ENCODE measurements at places on chromosomes 16 and 17. TPM values are rescaled to one million over a fixed set of nuclear protein-coding genes. Genes with fewer than 3 reads are reported as not detected.

GRCh38 chr17:9443811-9444210, 131.8 kb downstream of the STX8 start:
- no peak overlapping the region for H3K4me3 ChIP-seq
- DNase-seq: no peak
- H3K27me3 ChIP-seq: no peaks in the 10 kb centered on the region
- no peak overlapping the region for H3K27ac ChIP-seq
- no peaks in the 10 kb centered on the region for H3K4me1 ChIP-seq
- H3K36me3 ChIP-seq: peaks cover 5% of the 10 kb centered on the region

DNA sequence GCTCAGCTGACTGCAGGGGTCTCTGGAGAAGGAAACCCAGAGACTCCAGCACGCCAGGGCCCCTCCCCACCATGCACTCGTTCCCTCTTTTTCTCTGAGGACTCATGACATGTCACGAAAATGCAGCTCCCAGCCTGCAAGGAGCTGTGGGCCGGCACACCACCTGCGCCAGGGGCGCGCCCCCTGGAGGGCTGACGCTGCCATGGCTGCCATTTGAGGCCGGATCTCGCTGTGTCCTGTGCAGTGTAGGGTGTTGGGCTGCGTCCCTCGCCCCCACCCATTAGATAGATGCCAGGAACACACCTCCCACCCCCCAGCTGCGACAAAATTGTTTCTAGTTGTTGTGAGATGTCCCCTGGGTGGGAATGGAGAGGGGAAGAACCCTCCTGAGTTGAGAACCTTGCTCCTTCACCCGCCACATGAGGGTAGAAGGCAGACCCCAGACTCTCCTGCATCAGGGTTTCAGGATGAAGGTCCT, 8.2 kb downstream of the SYNGR2 start:
- H3K27ac ChIP-seq: peak overlapping the region; percentile 98
- H3K27me3 ChIP-seq: no peaks in the 10 kb centered on the region
- H3K4me3 ChIP-seq: no peak overlapping the region
- H3K4me1 ChIP-seq: peaks cover 77% of the 10 kb centered on the region
- H3K36me3 ChIP-seq: peaks cover 17% of the 10 kb centered on the region

GRCh38 chr17:21019976-21020586, 22.7 kb downstream of the USP22 start:
- H3K4me1 ChIP-seq: peaks cover 48% of the 10 kb centered on the region
- no peak overlapping the region for H3K4me3 ChIP-seq
- no peak for DNase-seq
- no peaks in the 10 kb centered on the region for H3K27me3 ChIP-seq
- H3K36me3 ChIP-seq: peaks cover 99% of the 10 kb centered on the region

DNA sequence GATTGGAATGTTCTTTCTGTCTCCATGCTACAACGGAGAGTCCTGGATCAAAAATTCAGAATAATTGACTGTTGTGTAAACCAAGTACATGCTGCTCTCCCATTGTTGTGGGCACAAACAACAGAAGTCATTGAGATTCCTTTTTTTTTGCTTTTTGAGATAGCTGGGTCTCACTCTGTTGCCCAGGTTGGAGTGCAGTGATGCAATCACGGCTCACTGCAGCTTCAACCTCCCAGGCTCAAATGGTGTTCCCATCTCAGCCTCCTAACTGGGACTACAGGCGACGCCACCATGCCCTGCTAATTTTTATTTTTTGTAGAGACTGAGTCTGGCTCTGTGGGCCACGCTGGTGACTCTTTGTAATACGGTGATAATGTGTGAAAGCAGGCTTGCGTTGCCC, 24.5 kb downstream of the NDE1 start:
- H3K27me3 ChIP-seq: no peaks in the 10 kb centered on the region
- peak overlapping the region; percentile 93 for H3K27ac ChIP-seq
- H3K4me1 ChIP-seq: peaks cover 19% of the 10 kb centered on the region
- no peak overlapping the region for H3K4me3 ChIP-seq
- no peak for DNase-seq

DNA sequence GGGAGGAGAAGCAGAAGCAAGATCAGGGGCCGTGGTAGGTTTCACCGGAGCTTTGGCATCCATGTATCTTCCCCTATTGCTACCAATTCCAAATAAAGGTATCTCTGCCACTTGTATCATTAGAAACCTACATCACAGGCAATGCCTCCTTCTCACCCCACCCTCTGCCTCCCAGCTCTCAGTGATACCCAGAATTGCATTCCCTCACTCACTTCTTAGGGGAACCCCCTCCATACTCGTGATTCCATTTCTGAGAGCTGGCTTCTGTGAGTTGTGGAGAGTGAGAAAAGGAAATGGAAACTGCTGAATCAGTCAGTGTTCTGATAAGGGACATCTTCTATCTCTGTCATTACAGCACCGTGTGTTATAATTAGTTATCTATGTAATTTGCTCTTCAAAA, 2.3 kb upstream of the CCL3 start:
- H3K4me1 ChIP-seq: no peaks in the 10 kb centered on the region
- H3K27ac ChIP-seq: no peak overlapping the region
- H3K4me3 ChIP-seq: no peak overlapping the region

GRCh38 chr17:57924677-57925076, 30.5 kb downstream of the CUEDC1 start:
- H3K36me3 ChIP-seq: no peaks in the 10 kb centered on the region
- no peaks in the 10 kb centered on the region for H3K27me3 ChIP-seq
- H3K27ac ChIP-seq: peak overlapping the region; percentile 73
- peaks cover 66% of the 10 kb centered on the region for H3K4me1 ChIP-seq
- no peak for DNase-seq

- H3K4me1 ChIP-seq: peaks cover 16% of the 10 kb centered on the region
- DNase-seq: peak; percentile 32
- H3K36me3 ChIP-seq: no peaks in the 10 kb centered on the region
- H3K4me3 ChIP-seq: no peak overlapping the region
- H3K27ac ChIP-seq: peak overlapping the region; percentile 78
Measured at GRCh38 chr16:17369421-17370222, 101.1 kb downstream of the XYLT1 start.

GRCh38 chr17:44348234-44348987, 3.3 kb downstream of the GRN start:
- H3K27ac ChIP-seq: peak overlapping the region; percentile 100
- H3K4me1 ChIP-seq: peaks cover 73% of the 10 kb centered on the region
- no peaks in the 10 kb centered on the region for H3K27me3 ChIP-seq
- no peak for DNase-seq

GRCh38 chr16:30353438-30354129, 1.5 kb downstream of the CD2BP2 start:
- peaks cover 23% of the 10 kb centered on the region for H3K36me3 ChIP-seq
- H3K4me1 ChIP-seq: peaks cover 65% of the 10 kb centered on the region
- H3K27me3 ChIP-seq: no peaks in the 10 kb centered on the region
- no peak for DNase-seq

DNA sequence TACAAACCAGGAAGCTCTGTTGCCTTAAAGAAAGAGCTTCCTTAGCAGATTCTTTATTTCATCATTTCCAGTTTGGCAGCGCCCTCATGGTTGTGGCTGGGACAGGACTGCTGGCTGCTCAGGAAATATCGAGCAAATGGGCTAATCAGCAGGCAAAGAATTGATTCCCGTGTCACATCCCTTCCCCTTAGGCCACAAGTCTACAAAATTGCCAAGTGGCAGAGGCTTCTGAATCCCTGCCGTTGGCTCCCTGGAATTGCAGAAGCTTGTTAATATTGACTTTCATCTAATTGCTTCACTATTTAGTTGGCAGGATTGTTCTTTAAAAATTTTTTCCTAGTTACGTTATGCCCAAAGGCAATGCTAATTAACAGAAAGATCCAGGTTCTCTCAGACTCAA, 456.3 kb upstream of the ERCC4 start:
- H3K4me3 ChIP-seq: no peak overlapping the region
- no peak overlapping the region for H3K27ac ChIP-seq
- no peaks in the 10 kb centered on the region for H3K4me1 ChIP-seq
- no peak for DNase-seq

DNA sequence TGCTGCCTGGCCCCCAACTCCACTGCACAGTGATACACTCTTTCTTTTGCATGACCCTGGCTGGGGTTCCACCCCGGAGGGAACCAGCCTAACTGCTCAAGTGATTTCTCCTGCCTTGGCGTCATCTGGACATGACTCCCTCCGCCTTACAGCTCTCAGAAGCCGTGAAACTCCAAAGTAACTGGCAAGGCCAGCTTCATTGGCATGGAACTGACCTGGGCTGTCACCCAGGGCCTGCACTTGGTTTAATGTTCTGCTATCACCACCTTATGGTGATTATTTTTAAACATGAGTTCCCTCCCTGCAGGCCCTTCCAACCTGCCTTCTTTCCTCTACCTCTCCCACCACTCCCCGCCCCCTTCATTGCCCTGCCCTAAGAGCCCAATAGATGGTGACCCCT, 139.7 kb upstream of the CDH5 start:
- H3K27me3 ChIP-seq: no peaks in the 10 kb centered on the region
- no peaks in the 10 kb centered on the region for H3K36me3 ChIP-seq
- DNase-seq: no peak
- no peaks in the 10 kb centered on the region for H3K4me1 ChIP-seq
- no peak overlapping the region for H3K4me3 ChIP-seq

DNA sequence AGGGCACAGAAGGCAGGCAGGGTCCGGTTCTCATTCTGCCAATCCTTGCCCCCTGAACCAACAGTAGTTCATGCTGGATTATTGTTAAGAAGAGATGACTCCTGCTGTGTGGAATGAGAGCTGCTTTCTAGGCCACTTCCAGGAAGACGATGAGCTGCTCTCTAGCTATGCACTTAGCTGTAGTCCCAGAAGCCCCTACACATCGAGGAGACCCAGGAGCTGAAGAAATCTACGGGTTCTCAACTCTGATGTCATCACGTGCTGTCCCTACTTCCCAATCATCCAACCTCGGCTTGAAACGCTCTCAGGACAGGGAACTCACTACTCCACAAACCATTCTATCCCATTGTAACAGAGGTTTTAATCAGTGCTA, 29.0 kb upstream of the EMP2 start:
- no peak for DNase-seq
- H3K4me1 ChIP-seq: peaks cover 28% of the 10 kb centered on the region
- H3K4me3 ChIP-seq: no peak overlapping the region
- H3K27me3 ChIP-seq: no peaks in the 10 kb centered on the region
- H3K36me3 ChIP-seq: no peaks in the 10 kb centered on the region

GRCh38 chr16:66263973-66264310, 102.5 kb upstream of the CDH5 start:
- no peaks in the 10 kb centered on the region for H3K36me3 ChIP-seq
- peaks cover 25% of the 10 kb centered on the region for H3K4me1 ChIP-seq
- no peak for DNase-seq
- H3K27ac ChIP-seq: no peak overlapping the region

DNA sequence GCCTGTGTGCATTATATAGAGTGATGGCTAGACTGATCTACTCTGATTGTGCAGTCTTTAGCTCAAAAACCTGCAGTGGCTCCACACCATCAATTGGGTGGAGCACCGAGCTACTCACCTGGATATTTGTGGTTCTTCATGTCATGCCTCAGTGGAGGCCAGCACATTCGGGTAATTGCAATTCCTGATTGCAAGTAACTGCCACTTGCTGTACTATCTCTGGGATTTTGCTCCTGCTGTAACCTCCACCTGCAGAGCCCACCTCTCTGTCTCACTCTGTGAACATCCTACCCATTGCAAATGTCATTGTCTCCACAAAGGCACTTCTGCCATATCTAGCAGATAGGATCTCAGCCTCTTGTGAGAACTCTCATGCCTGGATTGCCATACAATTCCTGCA, 1.7 kb upstream of the CCL1 start:
- no peaks in the 10 kb centered on the region for H3K27me3 ChIP-seq
- H3K4me3 ChIP-seq: no peak overlapping the region
- H3K4me1 ChIP-seq: peaks cover 3% of the 10 kb centered on the region
- H3K36me3 ChIP-seq: no peaks in the 10 kb centered on the region

DNA sequence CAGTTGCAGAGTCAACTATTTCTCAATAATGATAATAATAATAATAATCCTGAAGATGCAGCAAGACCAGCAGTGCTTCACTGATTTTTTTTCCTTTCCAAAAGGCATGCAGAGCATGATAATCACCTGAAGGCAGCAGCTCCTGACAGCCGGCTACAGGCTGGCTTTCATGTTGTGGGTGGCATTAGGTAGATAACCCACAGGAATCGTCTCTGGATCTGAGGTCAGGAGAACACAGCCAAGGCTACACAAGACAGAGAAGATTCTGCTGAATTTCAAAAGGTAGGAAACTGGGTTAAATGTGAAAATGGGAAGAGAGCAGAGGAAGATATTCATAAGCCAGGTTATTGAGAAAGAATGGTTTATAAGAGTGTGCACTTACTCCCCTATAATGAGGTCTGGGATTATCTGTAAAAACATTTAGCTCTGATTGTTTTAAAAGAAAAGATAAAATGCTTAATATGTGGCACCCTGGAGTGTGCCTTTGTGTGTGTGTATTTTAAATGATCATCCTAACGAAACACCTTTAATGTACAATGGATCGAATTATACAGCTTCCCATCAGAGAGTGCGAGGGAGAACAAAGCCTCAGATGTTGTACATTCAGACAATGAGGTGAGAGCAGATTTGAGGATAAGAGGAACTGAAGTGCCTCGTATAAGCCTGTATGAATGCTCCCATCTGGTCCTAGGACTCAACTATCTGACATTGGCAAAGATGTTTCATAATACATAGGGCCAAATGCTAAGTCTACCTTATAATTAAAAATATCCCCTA, 273.1 kb downstream of the PHKB start:
- H3K27me3 ChIP-seq: no peaks in the 10 kb centered on the region
- no peaks in the 10 kb centered on the region for H3K36me3 ChIP-seq
- no peak for DNase-seq
- H3K27ac ChIP-seq: no peak overlapping the region

- peaks cover 4% of the 10 kb centered on the region for H3K4me1 ChIP-seq
Measured at GRCh38 chr16:2734844-2735515, 15.0 kb upstream of the PRSS27 start.

DNA sequence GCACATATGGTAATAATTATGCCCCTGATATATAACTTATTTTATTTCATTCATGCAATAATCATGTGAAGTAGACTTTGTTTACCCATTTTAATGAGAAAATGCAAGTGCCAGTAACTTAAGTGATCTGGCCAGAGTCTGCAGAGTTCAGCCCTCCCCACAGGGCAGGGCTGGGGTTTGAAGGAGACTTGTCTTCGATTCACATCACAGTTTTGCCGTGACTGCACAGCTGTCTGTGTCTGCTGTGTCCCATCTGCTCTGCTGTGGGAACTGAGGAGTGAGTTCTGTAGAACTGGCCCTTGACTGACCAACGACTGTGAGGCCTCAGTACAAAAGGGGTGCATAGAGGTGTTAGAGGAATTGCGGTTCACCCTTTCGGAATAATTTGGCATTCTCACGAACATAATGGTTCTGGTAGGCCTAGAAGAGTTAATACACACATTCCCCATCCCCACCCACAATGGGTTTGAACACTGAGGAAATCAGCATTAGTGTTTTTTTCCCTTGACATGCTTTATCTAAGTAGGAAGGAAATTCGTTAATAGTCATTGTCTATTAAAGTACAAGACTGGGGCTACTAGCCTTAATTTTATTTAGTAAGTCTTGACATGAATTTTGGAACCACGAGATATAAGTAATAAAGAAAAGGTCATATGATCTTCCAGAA, 113.6 kb upstream of the MON1B start:
- H3K4me1 ChIP-seq: no peaks in the 10 kb centered on the region
- no peak for DNase-seq
- no peaks in the 10 kb centered on the region for H3K27me3 ChIP-seq
- H3K27ac ChIP-seq: no peak overlapping the region
- H3K36me3 ChIP-seq: no peaks in the 10 kb centered on the region
- H3K4me3 ChIP-seq: no peak overlapping the region

Gene ADORA2B
- 34.9 TPM for total RNA-seq

Gene USP32
- 29.1 TPM for total RNA-seq

Gene OTOP3
- 21.2 TPM for total RNA-seq

Gene MYH13
- total RNA-seq: not detected

Gene MFSD6L
- 0.40 TPM for total RNA-seq

Gene SALL1
- total RNA-seq: 0.95 TPM
